ENCODE measurements at places on chromosomes 7 and 10. TPM values are rescaled to one million over a fixed set of nuclear protein-coding genes. Genes with fewer than 3 reads are reported as not detected.

DNA sequence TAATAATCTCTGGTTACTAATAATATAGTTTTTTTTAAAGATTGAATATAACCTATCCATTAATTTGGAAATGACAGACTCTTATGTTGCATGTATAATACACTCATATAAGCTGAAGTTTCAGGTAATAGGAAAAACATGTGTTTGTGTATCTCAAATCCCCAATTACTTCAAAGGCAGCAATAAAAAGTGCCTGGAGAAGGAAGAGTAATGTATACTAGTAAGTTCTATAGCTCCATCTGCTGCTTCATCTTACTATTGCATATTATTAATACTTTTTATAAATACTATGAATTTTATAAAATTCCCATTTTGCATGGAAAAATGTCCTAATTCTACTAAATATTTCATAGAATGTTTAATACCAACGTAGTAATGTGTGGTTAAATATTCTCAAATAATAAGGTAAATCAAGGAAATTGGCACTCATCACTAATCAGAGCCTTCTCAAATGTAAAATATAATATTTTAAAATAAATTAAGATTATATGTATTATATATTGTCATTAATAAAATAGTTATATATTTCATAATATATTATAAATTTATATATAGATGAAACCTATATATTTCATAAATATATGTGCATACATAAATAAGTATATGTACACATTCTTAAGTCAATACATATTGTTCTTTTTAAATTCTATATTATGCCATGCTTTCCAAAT lies 311.9 kb downstream of the HGF start:
- H3K27me3 ChIP-seq = no peaks in the 10 kb centered on the region
- DNase-seq = peak; percentile 13
- H3K27ac ChIP-seq = no peak overlapping the region
- no peak overlapping the region for H3K4me3 ChIP-seq

DNA sequence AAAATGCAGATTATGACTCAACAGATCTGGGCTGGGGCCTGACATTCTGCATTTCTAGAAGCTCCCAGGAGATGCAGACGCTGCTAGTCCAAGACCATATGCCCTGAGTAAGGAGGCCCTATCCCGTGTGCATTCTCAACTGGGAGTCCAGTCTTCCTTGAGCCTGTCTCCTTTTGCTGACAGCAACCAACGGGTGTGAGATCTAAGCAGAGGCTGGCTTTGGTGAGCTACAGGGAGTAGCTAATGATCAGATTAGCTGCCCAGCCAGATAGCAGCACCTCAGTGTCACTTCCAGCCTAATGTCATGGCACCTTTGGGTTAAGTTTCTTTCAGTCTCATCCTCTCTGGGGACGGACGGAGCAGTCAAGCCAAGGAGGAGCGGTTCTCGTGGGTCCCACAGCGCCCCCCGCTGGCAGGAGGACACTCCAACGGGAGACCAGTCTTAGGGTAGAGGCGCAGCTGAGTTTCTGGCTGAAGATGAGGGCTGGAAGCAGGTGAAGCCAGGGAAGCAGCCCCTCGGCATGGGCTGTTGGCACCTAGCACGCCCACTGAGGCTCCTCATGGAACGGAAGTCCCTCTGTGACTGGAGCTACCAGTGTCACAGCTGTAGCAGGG lies 154.0 kb downstream of the CCDC3 start:
- H3K4me3 ChIP-seq = no peak overlapping the region
- no peak overlapping the region for H3K27ac ChIP-seq
- H3K4me1 ChIP-seq = peaks cover 7% of the 10 kb centered on the region
- no peaks in the 10 kb centered on the region for H3K27me3 ChIP-seq

DNA sequence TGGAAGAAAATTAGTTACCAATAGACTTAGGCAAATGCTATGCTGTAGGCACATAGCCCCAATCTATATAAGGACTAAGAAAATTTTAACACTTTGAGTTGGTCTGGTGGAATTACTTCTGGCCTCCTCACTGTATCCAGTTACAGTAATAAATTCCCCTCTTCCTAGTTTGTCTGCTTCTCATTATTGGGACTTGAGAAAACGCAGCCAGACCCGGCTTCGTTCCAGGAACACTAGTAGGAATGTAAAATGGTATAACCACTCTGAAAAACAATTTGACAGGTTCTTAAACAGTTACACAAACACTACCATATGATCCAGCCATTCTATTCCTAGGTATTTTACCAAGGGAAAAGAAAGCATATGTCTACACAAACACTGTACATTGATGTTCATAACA lies 150.2 kb downstream of the VPS50 start:
- no peak for DNase-seq
- no peak overlapping the region for H3K27ac ChIP-seq
- peaks cover 9% of the 10 kb centered on the region for H3K27me3 ChIP-seq
- H3K36me3 ChIP-seq = no peaks in the 10 kb centered on the region
- H3K4me3 ChIP-seq = no peak overlapping the region
- no peaks in the 10 kb centered on the region for H3K4me1 ChIP-seq

- H3K36me3 ChIP-seq = no peaks in the 10 kb centered on the region
- no peak overlapping the region for H3K27ac ChIP-seq
- H3K27me3 ChIP-seq = no peaks in the 10 kb centered on the region
- H3K4me1 ChIP-seq = no peaks in the 10 kb centered on the region
- no peak overlapping the region for H3K4me3 ChIP-seq
Measured at GRCh38 chr10:61921143-61921542, 19.6 kb downstream of the ARID5B start.

CDC14C gene
- total RNA-seq = not detected

GRCh38 chr7:90723866-90724265 lies 127.7 kb downstream of the CDK14 start:
- no peak overlapping the region for H3K4me3 ChIP-seq
- no peaks in the 10 kb centered on the region for H3K36me3 ChIP-seq
- no peak for DNase-seq
- H3K27ac ChIP-seq = no peak overlapping the region
- H3K27me3 ChIP-seq = no peaks in the 10 kb centered on the region

DNA sequence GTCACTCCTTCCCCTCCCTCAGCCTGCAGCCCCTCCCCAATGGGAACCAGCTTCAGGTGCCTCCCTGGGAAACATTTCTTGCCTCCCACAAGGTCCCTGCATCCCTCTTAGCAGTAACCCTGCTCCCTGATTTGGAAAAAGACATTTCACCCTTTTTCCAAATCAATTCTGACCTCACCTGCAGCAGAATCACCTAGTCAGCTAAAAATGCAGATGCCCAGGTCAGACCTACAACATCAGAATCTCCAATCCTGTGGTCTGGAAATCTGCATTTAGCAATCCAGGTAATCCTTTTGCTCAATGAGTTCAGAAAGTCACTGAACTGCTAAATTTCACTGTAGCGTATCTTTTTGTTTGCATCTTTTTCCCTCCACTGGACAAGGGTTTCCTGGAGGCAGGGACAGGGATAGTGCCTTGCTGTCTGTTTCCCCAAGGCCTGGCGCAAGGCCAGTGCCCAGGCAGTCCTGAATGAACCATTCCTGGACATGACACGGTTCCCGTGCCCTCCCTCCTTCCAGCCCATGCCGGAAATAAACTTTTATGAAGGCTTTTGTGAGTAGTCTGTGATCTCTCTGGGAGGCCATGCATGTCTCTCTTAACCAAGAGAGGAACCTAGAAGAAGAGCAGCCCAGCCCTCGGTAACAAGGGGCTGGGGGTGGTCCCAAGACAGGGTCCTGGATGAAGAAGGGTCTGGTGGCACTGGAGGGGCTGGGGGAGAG lies 44.0 kb downstream of the COL13A1 start:
- H3K4me1 ChIP-seq = peaks cover 2% of the 10 kb centered on the region
- DNase-seq = no peak
- H3K36me3 ChIP-seq = no peaks in the 10 kb centered on the region
- H3K27ac ChIP-seq = no peak overlapping the region

GRCh38 chr10:70163448-70163847 lies 6.9 kb downstream of the SAR1A start:
- no peak for DNase-seq
- no peak overlapping the region for H3K27ac ChIP-seq
- H3K4me1 ChIP-seq = peaks cover 4% of the 10 kb centered on the region
- H3K4me3 ChIP-seq = no peak overlapping the region
- no peaks in the 10 kb centered on the region for H3K27me3 ChIP-seq

COL28A1 gene
- total RNA-seq = 0.12 TPM

GRCh38 chr7:36037121-36037662 lies 115.9 kb upstream of the EEPD1 start:
- DNase-seq = no peak
- no peak overlapping the region for H3K4me3 ChIP-seq
- H3K27ac ChIP-seq = no peak overlapping the region
- H3K4me1 ChIP-seq = no peaks in the 10 kb centered on the region
- H3K36me3 ChIP-seq = no peaks in the 10 kb centered on the region

DNA sequence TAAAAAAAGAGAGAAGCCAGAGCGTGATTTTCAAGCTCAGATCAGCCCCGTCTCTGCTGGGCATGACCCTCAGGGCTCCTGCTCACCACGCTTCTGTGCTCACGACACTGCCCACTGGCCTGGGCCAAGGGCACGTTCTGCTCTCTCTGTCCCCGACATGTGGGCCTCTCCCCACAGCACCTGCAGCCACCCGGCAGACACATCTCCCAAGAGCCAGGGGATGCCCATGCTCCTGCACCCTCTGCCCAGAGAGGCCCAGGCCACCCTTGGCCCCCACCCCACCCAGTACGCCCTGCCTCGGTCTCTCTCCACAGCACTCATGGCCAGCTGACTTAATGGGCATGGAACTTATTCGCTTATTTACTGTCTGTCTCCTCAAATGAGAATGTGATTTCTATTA lies 175.4 kb upstream of the RNF32 start:
- H3K27me3 ChIP-seq = peaks cover 6% of the 10 kb centered on the region
- H3K27ac ChIP-seq = no peak overlapping the region
- no peaks in the 10 kb centered on the region for H3K36me3 ChIP-seq

- no peak overlapping the region for H3K27ac ChIP-seq
- peaks cover 48% of the 10 kb centered on the region for H3K27me3 ChIP-seq
- H3K4me3 ChIP-seq = no peak overlapping the region
- DNase-seq = no peak
- H3K4me1 ChIP-seq = no peaks in the 10 kb centered on the region
Measured at GRCh38 chr7:31371621-31372020, 31.1 kb upstream of the NEUROD6 start.

- H3K27me3 ChIP-seq = no peaks in the 10 kb centered on the region
- H3K4me3 ChIP-seq = no peak overlapping the region
- no peaks in the 10 kb centered on the region for H3K36me3 ChIP-seq
Measured at GRCh38 chr7:118372530-118372929, 148.0 kb downstream of the ANKRD7 start.

SRRM3 gene
- 12.7 TPM for total RNA-seq

GRCh38 chr7:14787551-14787950 lies 115.0 kb downstream of the DGKB start:
- no peaks in the 10 kb centered on the region for H3K4me1 ChIP-seq
- no peaks in the 10 kb centered on the region for H3K36me3 ChIP-seq
- no peak for DNase-seq
- no peaks in the 10 kb centered on the region for H3K27me3 ChIP-seq

DNA sequence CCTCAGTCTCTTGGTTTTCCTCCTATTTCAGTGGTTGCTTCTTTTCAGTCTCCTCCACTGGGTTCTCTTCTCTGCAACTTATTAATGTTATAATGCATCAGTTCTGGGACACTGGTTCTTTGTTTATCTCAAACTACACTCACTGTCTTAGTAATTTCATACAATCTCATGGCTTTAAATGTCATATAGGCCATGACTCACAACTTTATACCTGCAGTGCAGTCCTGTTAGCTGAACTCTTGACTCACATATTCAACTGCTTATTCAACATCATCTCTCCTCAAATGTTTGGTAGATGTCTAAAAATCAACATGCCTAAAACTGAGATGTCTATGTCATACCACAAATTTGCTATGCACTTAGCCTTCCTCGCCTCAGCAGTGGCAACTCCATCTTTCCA lies 101.2 kb upstream of the PALS2 start:
- no peaks in the 10 kb centered on the region for H3K4me1 ChIP-seq
- no peaks in the 10 kb centered on the region for H3K27me3 ChIP-seq
- H3K4me3 ChIP-seq = no peak overlapping the region
- H3K36me3 ChIP-seq = no peaks in the 10 kb centered on the region
- no peak for DNase-seq

- peaks cover 12% of the 10 kb centered on the region for H3K4me1 ChIP-seq
- no peak overlapping the region for H3K4me3 ChIP-seq
- H3K36me3 ChIP-seq = no peaks in the 10 kb centered on the region
Measured at GRCh38 chr7:105787793-105788192, 88.6 kb downstream of the ATXN7L1 start.

Measured in HCT116 (cell line).